ENCODE measurements at places on chromosomes 11 and 22.

- no peak for DNase-seq
Measured at GRCh38 chr11:102911758-102912481, 37.1 kb upstream of the MMP12 start.

DNA sequence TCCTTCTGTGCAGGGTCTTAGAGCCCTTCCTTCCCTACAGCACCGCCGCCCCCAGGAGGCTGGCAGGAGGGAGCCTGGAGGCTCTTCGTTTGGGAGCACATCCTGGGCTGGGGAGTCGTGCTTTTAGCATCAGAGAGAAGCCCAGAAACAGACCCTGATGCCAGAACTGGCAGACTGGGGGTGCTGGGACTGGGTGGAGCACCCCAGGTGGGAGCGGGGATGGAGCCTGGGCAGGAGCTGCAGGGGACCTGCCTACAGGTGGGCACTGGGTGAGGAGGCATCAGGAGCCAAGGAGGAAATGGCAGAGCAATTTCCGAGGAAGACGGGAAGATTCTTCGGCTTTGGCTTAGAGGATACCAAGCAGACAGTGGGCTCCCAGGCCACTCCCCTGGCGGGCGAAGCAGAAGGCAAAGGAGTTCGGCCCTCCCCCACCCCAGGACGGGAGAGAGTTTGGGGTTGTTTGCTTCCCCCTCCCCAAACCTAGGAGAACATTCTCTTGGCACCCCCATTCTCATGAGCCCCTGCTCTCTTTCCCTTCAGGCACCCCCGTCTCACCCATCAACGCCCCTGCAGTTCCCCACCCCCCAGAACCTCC lies 1.1 kb downstream of the SYT7 start:
- DNase-seq, result no peak

- DNase-seq, result no peak
Measured at GRCh38 chr11:102488208-102488607, 35.6 kb upstream of the TMEM123 start.

- DNase-seq, result no peak
Measured at GRCh38 chr11:65501186-65501471, 2.3 kb downstream of the MALAT1 start.

DNA sequence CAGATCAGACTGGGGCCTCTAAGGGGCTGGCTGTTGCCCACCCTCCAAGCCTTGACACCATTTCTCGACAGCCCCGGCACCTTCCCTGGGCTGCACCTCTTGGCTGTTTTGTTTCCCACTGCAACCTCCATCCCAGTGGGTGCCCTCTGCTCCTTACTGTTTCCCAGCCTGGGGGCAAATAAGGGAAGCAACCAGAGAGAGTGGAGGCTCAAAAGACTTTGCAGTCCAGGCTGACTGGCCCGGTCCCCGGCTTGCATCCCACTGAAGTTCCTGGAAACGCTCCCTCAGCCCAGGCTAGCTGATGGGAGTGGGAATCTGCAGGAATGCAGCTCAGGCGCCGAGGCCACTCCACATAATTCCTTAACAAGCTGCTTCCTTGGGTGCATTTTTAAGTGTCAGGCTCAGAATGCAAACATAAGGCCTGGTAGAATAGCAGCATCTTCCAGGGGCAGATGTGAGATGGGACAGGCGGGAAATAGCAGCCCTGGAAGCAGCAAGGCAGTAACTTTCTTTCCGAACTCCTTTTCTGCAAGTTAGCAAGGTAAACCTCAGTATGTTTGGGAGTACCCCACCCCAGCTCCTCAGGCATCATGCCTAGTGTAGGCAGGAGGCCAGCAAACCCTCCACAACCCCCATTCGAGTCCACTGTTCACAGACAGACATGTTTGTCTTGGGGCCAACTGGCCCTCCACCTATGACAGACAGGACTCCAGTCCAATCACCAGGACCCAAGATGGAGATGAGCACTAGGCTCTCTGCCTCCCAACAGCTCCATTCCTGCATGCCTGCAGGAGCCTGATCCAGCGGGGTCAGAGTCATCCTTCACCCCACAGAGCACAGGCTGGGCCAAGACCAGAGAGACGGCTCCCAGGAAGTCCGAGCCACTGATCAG lies 39.3 kb downstream of the RPL27A start:
- no peak for DNase-seq

- DNase-seq, result no peak
Measured at GRCh38 chr11:22733475-22734248, 67.3 kb downstream of the GAS2 start.

- DNase-seq, result no peak
Measured at GRCh38 chr11:10993186-10993585, 135.3 kb upstream of the ZBED5 start.

DNA sequence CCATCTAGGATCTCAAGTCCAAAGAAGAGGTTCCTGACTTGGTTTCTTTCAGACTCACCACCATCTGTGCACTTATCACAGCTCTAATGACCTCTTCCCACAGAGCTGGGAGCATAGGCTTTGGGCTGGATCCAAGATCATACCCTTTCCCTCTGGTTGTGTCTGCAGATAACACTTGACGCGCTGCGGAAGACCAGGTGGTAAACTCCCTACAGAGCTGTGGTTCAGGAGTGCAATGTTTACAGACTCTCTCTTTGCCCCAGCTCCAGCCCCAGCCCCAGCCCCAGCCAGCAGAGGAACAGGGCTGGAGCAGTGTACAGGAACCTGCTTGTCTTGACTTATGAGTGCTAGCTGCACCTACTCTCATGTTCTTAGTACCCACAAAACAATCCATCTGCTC lies 274.4 kb upstream of the SYN3 start:
- no peak for DNase-seq

GRCh38 chr11:32332990-32333319 lies 102.4 kb downstream of the WT1 start:
- no peak for DNase-seq

GRCh38 chr11:69055598-69056516 lies 7.1 kb downstream of the TPCN2 start:
- DNase-seq, result no peak

DNA sequence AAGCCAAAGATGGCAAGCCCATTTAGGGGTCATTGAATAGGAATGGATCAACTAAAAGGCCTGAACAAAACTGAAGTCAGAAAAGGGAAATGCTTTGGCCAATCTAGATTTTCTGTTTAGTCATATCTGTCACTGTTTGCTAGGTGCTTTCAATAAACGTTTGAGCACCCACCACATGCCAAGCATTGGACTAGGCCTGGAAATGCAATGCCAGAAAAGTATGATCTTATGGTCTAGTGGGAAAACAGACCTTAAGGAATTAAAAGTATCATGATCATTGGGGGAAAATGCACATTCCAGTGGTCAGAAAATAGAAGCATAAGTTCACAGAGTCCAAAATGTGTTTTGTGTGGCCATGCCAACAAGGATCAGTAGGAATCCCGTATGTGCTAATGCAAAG lies 76.8 kb upstream of the BIRC3 start:
- DNase-seq, result no peak

- no peak for DNase-seq
Measured at GRCh38 chr11:124896821-124897391, 759 bp downstream of the ROBO4 start.

DNA sequence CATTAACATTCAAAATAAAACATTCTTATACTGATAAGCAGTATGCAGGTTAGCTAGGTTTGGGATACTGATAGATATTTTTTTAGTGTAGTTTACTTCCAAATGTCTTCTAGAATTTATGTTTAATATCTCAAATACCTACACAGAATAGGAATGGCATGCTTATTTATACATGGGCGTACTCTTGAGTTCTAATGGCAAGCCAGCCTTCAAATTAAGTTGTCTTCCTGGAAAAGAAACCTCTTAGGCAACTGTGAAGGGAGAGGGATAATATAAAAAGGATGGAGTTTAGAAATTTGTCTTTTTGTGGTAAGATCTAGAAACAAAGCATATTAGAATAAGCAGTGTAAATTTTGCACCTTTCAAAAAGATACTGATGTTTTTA lies 65.4 kb downstream of the MTMR3 start:
- no peak for DNase-seq

DNA sequence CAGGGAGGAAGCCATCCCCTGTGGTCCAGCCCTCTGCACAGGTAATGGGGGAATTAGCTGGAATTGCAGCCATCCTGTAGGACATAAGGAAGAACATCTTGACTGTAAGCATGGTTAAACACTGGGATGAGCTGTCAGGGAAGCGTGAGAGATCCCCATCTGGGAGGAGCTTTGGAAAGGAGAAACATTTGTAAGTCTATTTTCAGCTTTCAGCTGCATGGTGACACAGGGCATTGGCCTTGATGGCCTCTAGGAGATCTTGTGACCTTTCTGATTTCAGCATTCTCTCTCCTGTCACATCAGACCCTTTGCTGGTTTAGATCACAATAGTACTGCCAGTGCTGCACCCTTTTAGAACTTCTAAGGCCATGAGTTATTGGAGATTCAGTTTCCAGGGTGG lies 47.1 kb downstream of the BCR start:
- DNase-seq, result no peak

DNA sequence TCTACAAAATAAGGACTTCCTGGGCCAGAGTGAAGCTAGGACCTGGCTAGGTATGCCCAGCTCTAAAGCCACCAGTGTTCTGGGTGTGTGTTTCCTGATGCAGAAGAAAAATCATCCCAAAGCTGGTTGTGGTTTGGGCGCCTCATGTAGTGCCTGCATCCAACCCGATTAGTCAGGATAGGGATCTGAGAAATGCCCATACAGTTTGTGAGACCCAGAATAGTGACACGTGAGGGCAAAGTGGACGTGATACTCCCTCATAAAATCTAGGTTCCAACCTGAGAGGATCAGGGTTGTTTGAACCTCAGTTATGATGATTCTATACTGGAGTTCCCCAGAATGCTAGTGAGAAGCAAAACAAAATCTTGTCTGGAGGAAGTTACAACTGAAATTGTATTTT lies 238.4 kb downstream of the TBC1D22A start:
- no peak for DNase-seq

DNA sequence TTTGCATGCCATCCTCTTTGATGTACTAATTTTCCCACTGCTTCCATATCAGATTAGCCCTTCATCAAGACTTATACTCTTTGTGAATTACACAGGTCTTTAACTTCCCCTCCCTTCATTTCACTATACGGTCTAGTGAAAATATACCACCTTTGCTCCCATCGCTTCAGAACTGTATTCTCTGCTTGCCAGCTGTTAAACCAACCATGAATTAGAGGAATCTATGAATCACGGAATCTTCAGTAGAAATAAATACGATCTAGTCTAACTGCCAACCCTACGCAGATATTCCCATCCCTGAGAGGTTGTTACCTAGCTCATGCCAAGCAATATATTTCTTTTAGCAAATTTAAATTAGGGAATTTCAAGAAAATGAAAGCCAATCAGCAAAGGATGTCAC lies 177.8 kb upstream of the MPPED2 start:
- DNase-seq, result no peak

DNA sequence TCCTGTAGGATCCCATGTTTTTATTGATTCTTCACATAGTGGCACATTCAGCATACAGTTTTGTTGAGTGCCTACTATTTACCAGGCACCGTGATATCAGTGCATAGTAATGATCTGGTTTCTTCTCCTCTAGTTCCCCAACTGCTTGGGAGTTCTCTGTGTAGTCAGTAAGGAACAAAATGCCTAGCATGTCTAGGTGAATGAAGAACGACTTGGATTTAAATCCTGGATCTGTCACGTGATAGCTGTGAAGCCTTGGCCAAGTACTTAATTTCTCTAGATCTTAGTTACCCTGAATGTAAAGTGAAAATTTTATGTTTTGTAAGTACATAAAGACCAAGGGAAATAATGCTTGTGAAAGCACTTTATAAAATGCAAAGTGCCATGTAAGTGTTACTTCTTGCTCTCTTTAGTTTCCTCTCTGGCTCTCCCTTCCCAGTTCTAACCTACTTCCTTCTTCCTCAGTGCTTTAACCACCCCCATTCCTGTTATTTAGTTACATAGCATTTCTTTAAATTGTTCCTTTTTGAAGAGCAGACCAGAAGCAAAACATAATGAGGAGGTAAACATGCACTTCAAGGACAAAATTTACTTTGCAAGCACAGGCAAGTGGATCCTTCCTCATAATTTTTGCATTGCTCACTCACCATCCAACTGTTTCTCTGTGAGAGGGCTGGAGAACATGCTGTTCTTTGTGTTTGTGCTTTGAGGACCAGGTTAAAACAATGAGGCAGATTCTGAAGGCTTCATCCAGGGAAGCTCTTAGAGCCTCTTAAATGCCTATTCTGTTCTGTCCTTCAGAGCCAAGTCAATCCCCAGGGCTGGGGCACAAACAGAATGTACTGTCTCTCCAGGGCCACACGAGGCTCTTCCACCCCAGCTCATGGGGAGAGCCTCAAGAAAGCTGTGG lies 353.9 kb upstream of the TENM4 start:
- no peak for DNase-seq

- no peak for DNase-seq
Measured at GRCh38 chr22:23248583-23248982, 68.3 kb downstream of the BCR start.

GRCh38 chr11:76234416-76235232 lies 28.3 kb upstream of the WNT11 start:
- DNase-seq, result no peak

- no peak for DNase-seq
Measured at GRCh38 chr11:65301491-65302329, 13.0 kb upstream of the CDC42EP2 start.

DNA sequence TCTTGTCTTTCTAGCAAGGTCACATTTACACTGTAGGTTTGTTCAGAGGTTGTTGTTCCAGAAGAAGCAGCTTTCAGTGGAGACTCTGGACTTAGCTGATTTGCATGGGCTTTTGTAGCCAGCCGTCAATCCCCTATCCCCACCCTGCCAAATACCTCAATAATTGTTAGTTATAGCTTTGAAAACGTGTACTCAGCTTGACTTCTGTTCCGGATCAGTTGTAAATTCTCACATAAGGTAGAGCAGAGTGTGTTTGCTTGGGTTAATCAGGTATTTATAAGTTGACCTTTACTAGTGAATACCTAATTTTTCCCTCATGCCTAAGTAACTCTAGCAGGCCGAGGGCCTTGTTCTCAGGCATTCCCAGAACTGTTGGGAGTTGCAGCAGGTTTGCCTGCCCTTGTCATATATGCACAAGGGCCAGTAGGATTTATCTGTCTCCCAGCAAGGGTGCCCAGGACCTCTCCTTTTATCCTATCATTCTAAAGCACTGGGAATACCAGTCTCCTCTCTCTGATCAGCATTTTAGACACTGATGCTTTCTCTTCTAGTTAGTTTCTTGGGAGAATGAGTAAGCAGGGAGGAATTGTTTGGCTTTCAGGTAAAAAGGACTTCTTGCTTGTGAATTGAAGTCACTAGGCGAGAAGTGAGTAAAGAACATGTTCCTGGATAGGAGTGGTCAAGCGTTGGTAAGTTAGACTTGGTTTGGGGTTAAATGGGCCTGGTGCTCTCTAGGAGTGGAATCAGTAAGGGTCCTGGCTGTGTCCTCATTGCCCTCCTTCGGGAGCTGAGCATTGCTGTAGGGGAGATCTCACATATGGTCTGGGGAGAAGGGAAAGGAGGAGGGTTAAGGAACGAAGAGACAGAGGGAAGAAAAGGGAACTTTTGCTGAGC lies 22.1 kb downstream of the STIM1 start:
- no peak for DNase-seq

DNA sequence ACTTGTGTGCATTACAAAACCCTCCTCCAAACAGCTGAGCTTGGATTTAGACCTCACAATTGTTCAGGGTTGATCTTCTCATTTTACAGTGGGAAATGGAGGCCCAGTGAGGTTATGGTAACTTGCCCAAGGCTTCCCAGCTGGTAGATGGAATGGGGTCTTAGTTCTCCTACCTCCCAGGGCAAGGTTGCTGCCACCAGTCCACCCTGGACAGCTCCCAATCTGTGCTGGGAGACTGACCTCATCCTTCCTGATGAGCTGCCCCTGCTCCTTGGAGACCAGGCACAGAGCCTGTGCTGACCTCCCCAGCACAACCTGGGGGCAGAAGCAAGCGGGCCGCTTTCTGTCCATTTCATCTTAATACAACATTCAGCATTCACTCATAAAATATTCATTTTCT lies 190.7 kb downstream of the ST3GAL4 start:
- no peak for DNase-seq

Data from T-helper 1 cell (primary cell).